ENCODE measurements at places on chromosomes 16 and 17. TPM values are rescaled to one million over a fixed set of nuclear protein-coding genes. Genes with fewer than 3 reads are reported as not detected.
A peak's percentile ranks its signal among the peaks of the same experiment; 100 is the strongest.

Gene CDH5
- 4.1 TPM for total RNA-seq

DNA sequence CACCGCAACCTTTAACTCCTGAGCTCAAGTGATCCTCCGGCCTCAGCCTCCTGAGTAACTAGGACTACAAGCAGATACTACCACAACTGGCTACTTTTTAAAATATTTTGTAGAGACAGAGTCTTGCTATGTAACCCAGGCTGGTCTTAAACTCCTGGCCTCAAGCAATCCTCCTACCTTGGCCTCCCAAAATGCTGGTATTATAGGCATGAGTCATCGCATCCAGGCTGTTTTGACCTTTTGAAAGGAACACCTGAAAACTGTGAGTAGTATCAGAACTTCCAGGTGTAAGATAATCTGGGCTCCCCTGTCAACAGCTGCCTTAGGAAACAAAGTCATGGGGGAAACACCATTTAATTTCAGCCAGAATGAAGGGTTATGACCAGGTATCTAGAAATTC, 77.5 kb downstream of the CYTH1 start:
- DNase-seq, result no peak

Gene CBFA2T3
- total RNA-seq, result 0.21 TPM

DNA sequence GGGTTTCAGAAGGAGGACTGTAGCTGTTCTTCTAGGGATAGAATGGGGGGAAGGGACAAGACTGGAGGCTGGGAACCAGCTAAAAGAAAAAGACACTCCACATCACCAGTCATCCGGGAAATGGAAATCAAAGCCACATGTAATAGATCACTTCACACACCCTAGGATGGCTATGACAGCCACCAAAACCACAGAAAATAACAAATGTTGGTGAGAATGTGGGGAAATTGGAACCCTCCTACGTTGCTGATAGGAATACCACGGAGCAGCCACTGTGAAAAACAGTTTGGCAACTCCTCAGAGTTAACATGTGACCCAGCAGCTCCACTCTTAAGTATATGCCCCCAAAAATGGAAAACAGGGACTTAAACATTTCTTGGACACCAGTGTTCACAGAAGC, 2.3 kb downstream of the TLE7 start:
- peak; percentile 72 for DNase-seq
